Hematopoietic multipotent progenitor cell treated with erythropoietin and hydrocortisone succinate and interleukin-3 and kit ligand, for 15 days (in vitro differentiated cells): ENCODE measurements at places on chromosomes 13 and 19.

GRCh38 chr13:60066226-60066625, 97.5 kb downstream of the DIAPH3 start:
- no peak for DNase-seq

DNA sequence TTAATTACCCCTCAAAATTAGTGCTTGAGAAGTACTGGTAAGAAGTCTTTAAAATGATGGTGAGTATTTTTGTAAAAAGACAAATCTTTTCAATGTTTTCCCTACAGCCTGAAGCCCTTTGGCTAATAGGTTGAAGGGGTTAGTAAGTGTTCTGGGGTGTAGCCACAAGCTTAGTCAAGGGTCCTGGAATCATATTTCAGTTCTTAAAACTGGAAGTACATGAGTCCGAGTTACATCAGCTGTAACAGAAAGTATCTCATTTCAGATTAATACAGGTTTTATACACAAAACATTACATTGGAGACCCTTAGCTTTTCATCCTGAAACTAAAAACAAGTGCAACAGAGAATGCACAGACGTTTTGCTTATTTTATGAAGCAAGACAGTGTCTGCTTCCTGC, 52.7 kb upstream of the TEX29 start:
- no peak for DNase-seq

- no peak for DNase-seq
These were observed 15.0 kb downstream of the TMTC4 start for GRCh38 chr13:100659578-100659977.

GRCh38 chr13:26476782-26477142, 80.7 kb upstream of the WASF3 start:
- no peak for DNase-seq

DNA sequence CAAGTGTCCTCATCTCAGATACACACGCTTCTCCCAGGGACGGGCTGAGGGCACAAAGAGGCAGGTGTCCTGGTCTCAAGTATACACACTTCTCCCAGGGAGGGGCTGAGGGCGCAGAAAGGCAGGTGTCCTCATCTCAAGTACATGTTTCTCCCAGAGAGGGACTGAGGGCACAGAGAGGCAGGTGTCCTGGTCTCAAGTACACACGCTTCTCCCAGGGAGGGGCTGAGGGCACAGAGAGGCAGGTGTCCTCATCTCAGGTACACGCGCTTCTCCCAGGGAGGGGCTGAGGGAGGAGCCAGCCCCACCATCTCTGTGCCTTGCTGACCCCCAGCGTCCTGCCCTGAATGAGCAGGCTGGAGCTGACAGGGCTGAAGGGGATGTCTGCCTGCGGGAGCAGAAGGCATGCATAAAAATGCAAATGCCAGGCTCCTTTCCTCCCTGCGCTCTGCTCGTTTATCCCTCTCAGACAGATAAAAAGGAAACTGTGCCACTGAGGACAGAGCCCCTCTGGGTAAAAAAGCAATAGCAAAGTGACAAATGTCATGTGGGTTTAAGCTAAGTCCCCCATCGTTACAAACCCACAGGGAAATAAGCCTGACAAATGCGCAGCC, 96.1 kb upstream of the UQCRFS1 start:
- no peak for DNase-seq

DNA sequence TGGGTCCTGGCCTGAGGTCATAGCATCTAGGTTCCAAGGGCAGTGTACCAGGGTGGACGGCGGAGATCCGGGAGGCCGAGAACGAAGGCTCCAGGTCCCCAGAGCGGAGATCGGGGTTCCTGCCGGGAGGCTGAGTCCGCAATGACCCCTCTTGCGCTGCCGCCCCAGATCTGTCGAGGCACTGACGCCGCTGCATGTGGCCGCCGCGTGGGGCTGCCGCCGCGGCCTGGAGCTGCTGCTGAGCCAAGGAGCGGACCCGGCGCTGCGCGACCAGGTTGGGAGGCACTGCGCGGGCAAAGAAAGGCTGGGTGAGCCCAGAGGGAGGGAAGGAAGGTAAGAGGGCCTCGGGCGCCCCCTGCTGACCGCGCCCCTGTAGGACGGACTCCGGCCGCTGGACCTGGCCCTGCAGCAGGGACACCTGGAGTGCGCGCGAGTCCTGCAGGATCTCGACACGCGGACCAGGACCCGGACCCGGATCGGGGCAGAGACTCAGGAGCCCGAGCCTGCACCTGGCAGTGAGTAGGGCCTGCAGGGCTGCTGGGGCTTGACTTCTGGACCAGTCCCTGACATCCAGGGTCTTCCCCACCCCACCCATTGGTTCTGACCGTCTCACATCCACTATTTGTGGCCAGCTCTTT, 906 bp downstream of the ANKLE1 start:
- DNase-seq, result peak; percentile 89

GRCh38 chr19:8144273-8144995, 5.0 kb downstream of the FBN3 start:
- DNase-seq, result no peak
